Colonic mucosa (tissue), 4 donors: ENCODE measurements at places on chromosomes 7 and 10. TPM values are rescaled to one million over a fixed set of nuclear protein-coding genes. Genes with fewer than 3 reads are reported as not detected.

DNA sequence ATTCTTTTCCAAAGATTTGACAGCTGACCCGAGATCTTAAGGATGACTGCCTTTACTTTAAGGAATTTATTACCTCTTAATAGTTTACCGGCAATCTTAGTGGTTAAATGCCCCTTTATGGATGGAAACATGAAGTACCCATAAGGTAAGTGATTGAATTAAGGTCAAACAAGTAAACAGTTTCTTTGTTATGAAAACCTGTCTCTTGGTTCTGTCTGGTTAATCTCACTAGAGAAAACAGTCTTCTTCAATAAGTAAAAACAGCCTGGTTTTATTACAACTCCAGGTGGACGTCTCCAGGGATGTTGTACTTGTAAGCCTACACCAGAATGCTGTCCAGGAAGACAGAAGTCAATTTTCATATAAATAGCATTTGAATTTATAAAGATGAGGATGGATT lies 161.8 kb upstream of the MTPN start:
- no peak for DNase-seq

GRCh38 chr7:101235050-101235449 lies 2.6 kb downstream of the CLDN15 start:
- DNase-seq = no peak

DNA sequence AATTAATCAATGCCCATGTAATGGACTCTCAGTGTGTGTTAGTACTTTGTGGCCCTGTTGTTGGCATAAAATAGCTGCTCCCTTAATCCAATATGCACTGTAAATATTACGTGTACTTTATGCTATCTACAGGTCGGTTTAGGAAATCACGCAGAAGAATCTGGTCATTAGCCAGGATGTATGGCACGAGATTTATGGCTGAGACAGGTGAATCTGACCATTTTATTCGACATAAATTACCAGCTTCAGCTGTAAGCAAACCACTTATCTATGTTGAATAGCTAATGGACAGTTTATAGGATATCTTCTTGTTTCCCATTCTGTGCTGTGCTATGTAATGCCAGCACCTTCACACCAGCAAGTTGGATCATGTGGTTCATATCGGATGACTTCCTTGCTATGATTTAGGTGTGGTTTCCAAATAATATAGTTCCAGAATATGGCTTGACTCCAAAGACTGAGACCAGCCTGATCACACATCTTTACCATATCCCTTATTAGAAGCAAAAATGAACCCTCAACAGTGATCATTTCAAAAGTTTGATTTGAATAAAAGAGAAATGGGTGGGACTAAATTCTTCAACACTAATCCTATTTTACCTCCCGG lies 301.4 kb downstream of the AHR start:
- no peak for DNase-seq

DNA sequence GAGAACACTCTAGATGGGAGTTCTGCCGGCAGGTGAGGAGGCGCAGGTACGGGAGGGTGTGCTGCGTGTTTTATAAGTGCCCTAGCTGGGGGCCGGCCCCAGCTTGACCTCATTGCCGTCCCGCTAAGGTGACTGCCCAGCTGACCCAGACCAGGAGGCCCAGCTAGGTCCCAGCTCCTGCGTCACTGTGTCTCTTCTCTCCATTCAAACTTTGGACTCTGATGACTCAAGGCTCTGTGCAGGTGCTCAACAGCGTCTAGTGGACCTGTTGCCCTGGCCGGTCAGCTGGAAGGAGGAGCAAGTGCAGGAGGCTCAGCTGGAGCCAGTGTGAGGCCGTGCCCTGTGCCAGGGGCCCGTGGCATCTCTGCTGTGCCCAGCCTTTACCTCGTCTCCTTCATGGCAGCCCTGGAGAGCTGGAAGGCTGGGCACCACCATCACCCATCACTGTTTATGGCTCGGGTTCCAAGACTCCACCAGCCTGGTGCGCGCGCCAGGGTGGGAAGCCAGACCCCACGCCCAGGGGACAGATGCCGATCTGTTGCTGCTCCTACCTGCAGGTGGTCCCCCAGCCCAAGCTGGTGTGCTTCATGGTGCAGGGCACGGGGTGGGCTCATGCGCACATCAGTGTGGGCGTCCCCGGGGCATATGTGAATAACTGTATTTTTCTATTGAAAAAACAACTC lies 14.6 kb downstream of the LHPP start:
- no peak for DNase-seq

DNA sequence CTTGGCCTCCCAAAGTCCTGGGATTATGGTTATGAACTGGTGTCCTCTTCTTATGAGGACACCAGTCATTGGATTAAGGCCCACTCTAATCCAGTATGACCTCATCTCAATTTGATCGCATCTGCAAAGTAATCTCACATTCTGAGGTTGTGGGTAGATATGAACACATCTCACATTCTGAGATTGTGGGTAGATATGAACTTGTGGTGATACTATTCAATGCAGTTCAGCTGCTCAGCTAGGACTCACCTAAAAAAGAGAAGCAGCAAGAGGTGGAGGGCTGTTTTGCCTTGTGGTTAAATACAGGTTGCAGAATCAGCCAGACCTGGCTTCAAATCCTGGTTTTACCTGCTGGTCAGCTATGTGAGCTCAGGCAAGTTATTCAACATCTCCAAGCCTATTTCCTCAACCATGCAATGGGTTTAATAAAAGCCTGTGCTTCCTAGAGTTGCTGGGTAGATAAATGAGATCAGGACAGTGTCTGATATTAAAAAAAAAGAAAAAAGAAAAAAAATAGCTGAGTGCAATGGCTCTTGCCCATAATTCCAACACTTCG lies 8.5 kb upstream of the BAG3 start:
- no peak for DNase-seq

GRCh38 chr7:18053177-18053928 lies 25.7 kb upstream of the PRPS1L1 start:
- DNase-seq = no peak

- DNase-seq = no peak
These were observed 24.3 kb upstream of the ASCC1 start for GRCh38 chr10:72240371-72240770.

DNA sequence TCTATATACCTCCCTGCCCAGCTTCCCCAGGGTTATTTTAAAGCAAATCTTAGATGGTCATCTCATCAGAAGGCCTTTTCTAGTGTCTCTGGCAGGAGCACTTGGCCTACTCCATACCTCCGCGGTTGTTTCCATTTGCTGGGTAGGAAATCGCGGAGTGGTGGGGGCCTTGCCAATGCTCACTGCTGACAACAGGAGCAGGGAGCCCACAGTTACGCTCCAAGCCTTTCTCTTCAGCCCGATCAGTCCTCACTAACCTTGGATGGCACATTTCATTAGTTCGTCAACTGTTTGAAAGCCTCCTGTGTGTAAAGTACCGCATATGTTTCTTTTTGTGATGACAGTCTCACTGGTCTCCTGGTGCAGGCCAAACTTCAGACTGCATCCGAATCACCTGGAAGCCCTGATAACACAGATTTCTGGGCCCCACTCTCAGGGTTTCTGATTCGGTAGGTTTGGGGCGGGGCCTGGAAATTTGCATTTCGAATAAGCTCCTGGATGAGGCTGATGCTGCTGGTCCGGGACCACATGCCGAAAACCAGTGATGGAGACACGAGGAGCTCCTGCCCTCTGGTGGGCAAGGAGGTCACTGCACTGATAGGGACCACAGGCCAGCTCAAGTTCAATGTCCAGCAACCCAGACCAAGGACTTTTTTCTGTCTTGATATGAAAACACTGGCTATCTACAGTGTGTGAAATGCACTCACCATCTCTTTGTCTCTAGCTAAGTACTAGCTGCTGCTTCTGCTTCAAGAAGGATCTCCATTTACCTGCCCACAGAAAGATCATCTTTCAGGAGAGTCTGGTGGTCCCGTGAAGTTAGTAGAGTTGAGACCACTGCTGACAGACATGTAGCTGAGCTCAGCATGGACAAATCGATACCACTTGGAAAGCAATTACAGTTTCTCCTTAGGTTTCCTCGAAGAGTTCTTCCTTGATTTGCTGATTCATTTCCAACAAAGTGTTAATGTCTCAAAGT lies 14.0 kb downstream of the LRGUK start:
- DNase-seq = peak; percentile 62

GRCh38 chr10:49313501-49314070 lies 14.6 kb downstream of the C10orf71 start:
- DNase-seq = no peak

DNA sequence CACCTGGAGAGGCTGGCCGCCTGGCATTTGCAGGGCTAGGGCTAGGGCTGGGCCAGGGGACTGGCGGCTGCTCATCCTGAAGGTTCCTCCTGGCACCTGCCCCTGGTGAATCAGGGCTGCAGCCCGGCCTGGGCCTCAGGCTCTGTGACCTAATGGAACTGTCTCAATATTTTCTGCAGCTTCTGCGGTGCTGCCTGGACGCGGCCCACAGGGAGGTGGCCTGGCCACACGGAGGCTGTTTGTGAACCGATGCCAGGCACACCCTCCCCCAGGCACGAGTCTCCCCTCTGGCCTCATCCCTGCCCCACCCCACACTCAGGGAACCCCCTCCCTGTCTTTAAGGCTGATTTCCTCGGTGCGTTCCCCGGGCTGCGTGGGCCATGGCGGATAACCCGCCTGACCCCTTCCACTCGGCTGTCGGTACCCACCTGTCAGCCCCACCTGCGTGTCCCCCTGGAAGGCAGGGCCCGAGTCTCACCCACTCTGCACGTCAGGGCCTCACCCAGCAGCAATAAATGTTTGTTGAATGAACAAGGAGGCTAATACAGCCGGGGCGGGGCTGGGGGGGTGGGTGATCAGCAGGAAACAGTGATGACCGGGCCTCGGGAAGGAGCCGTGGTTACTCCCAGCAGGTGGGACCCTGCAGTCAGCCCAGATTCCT lies 54.5 kb upstream of the DNAJB6 start:
- peak; percentile 65 for DNase-seq

GRCh38 chr7:120658516-120658915 lies 199.4 kb downstream of the TSPAN12 start:
- no peak for DNase-seq

GRCh38 chr10:79490400-79491142 lies 21.8 kb upstream of the EIF5AL1 start:
- no peak for DNase-seq

DNA sequence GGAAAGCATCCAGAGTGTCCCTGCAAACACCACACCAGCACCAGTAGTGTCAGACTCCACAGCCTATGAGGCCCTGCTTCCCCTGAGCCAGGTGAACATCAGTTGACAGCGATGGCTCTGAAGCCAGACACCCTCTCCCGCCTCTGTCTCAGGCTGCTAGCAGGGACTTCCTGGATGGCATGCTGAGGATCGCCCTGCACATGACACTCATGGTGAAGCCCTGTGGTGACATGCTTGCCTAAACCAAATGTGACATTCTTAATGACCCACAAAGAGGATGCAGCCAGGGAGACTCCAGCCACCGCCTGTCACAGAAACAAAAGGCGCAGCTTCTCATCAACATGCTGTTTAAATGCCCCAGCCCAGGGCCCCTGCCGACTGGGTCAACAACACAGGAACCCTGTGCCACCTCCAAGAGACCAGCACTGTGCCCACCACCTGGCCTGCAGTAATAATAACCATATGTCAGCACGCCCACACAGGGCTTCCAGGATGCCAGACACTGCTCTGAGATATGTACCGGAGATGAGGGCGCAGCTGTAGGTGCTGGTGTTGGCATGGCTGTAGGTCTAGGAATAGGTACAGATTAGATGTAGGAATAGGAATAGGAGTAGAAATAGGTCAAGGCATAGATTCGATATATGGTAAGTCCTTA lies 81.3 kb downstream of the GRID1 start:
- DNase-seq = peak; percentile 7

GRCh38 chr10:128922172-128922571 lies 544.9 kb upstream of the MGMT start:
- DNase-seq = peak; percentile 21

- peak; percentile 54 for DNase-seq
These were observed 3.0 kb downstream of the IRF5 start for GRCh38 chr7:128940494-128941322.

GRCh38 chr10:1214071-1214675 lies 158.0 kb downstream of the WDR37 start:
- no peak for DNase-seq

- no peak for DNase-seq
These were observed 226.5 kb downstream of the RPS24 start for GRCh38 chr10:78260141-78260540.

- DNase-seq = no peak
These were observed 18.1 kb downstream of the MINDY4 start for GRCh38 chr7:30789334-30789711.

GRCh38 chr10:60714233-60714632 lies 64.0 kb upstream of the CDK1 start:
- no peak for DNase-seq

GRCh38 chr7:36276428-36277248 lies 113.0 kb upstream of the ANLN start:
- peak; percentile 14 for DNase-seq

- DNase-seq = no peak
These were observed 16.6 kb upstream of the AFAP1L2 start for GRCh38 chr10:114420811-114421485.

- no peak for DNase-seq
These were observed 21.2 kb downstream of the MBL2 start for GRCh38 chr10:52751337-52751736.

GRCh38 chr10:74150204-74150989 lies at the start of gene AP3M1:
AP3M1 (minus strand) TSS chr10:74150828; CDS start chr10:74138379, 12,449 bp downstream.
- DNase-seq = peak; percentile 86

GRCh38 chr7:155935005-155935557 lies 122.8 kb upstream of the SHH start:
- DNase-seq = no peak

CRTAC1 gene
- total RNA-seq = 0.17 TPM

LLCFC1 gene
- not detected for total RNA-seq

NCAPG2 gene
- total RNA-seq = 15.0 TPM

MYPN gene
- 0.07 TPM for total RNA-seq

ZNF25 gene
- 4.2 TPM for total RNA-seq

PDE6C gene
- total RNA-seq = not detected

UBE2H gene
- total RNA-seq = 38.4 TPM

GJD4 gene
- not detected for total RNA-seq

GPR15LG gene
- 560 TPM for total RNA-seq

C10orf53 gene
- total RNA-seq = not detected

WDFY4 gene
- 1.5 TPM for total RNA-seq

ZNF487 gene
- 2.8 TPM for total RNA-seq

TMEM176B gene
- 256 TPM for total RNA-seq

CUZD1 gene
- total RNA-seq = 3.6 TPM
